Stimulated activated CD4-positive, alpha-beta T cell treated with anti-CD3 and anti-CD28 coated beads, TNF-alpha, amount 100 ng/mL, for 4 hours (primary cell): ENCODE measurements at places on chromosomes 1 and 21.

DNA sequence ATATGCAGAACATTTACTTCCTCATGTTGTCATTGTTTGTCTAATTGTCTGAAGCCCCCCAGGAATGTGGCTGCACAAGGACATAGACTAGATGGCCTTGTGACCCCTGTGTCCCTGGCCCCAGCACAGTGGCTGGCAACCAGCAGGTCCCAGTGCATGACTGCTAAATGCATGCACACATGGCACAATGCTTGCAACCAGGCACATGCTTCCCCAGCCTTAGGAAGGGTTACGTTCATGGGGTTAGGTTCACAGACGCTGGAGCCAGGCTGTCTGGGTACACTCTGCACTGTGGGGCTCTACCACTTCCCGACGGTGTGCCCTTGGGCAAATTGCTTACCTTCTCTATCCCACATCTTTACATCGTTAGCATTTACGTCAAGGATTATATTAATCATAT is 21.2 kb upstream of the CLIC6 start:
- no peak for DNase-seq

- DNase-seq = no peak
Measured at GRCh38 chr1:204592246-204592948, 76.2 kb downstream of the MDM4 start.

GRCh38 chr1:43423672-43424550 is 29.8 kb downstream of the HYI start:
- DNase-seq = no peak

- no peak for DNase-seq
Measured at GRCh38 chr21:46095814-46096595, 1.9 kb upstream of the COL6A2 start.

- no peak for DNase-seq
Measured at GRCh38 chr21:44426663-44427191, 28.6 kb upstream of the LRRC3 start.

DNA sequence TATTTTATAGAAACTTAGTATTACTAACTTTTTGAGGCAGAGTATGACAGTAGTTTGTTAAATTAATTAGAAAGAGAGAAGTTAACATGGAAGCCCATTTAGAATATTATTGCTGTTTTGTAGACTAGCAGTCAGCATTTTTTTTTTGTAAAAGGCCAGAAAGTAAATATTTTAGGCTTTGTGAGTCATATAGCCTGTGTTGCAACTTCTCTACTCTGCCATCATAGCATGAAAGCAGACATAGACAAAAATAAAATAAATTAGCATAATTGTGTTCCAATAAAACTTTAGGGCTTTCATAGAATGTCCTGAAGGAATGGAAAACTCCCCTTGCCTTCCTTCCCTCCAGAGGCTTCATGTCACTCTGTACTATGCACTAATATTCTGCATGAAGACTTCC is 12.3 kb upstream of the RGS4 start:
- no peak for DNase-seq

GRCh38 chr1:47985018-47985417 is 12.2 kb downstream of the TRABD2B start:
- DNase-seq = no peak

GRCh38 chr1:22141554-22142314 is 1.2 kb downstream of the WNT4 start:
- no peak for DNase-seq

DNA sequence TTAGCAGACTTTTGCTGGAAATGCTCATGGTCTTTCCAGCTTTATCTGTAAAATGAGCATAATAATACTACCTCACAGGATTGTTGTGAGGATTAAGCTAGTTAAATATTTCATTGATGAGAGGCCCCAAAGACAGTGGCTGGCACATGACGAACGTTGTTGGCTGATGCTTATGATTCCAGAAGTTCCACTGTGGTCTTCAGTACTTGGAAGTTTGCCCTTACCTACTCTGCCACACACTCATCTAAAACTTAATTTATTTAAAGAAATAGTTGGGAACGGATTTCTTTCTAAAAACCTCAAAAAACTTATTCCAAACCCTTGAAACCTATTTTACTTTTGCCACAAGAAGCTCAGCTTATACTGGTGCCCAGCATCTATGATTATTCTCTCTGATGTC is 170.7 kb downstream of the DHRS3 start:
- DNase-seq = no peak

DNA sequence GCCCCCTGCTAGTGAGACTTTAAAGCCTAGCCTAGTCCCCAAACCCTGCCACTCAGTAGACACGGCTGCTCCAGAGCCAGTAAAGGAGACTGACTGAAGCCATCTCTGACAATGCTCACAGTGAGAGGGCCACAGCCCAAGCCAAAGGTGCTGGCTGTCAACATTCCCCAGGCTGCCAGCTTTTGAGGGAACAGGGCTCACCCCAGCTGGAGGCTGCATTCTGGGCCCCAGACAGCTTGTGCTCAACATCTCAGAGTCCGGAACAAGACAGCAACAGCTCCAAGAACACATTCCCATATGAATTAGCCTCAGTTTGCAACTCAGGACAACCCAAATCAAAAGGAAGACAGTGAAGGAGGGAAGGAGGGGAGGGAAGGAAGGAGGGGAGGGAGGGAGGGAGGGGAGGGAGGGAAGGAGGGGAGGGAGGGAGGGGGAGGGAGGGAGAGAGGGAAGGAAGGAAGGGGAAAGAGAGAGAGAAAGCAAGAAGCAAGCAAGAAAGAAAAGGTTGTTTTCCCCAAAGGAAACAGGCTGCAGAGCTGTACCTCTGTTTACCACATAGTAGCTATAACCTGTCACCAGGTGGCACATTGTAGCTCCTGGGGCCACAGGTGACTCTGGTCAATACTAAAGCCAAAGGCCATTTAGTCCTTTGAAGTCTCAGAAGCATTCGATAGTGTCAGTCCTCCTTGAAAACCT is 5.4 kb downstream of the ARTN start:
- DNase-seq = no peak

DNA sequence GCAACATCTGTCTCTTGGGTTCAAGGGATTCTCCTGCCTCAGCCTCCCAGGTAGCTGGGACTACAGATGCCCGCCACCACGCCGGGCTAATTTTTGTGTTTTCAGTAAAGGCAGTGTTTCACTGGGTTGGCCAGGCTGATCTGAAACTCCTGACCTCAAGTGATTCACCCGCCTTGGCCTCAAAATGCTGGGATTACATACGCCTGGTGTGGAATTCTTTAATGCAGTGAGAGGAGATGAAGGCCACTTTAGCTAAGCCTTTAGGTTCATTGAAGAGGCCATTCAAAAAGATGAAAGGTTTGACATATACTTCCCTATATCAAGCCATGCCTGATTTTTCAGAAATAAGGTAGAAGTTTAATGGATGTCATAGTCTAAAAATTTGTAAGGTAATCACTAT is 162.7 kb downstream of the ST6GALNAC3 start:
- DNase-seq = no peak

DNA sequence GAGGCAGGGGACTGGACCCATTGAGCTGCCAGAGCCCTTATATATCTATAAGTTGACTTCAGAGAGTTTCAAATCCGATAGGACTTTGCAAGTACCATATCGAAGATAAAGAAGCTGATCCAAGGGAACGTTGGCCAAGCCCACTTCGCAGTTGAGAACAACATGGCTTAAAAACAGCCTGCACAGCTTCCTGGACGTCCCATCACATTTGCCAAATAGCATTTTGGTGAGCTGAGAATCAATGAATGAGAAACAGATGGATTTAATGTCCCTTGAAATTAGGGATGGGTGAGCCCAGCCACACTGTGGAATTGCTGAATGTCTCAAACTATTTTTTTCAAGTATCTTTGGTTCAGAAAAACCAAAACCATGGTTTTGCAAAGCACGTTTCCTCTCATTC is 64.8 kb downstream of the KCNJ15 start:
- DNase-seq = no peak

GRCh38 chr1:71492298-71493041 is 411.6 kb upstream of the ZRANB2 start:
- no peak for DNase-seq

DNA sequence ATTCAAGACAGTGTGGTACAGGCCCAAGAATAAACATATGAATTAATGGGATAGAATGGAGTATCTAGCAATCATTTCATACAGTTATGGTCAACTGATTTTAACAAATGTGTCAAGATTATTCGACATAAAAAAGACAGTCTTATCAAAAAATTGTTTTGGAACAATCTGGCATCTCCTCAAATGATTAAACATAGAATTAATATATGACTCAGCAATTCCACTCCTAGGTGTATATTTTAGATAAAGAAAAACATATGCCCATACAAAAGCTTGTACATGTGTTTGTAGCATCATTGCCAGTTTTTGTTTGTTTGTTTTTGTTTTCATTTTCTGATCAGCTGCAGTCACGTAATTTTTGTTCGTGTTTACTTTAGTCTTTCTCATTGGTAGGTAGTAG is 1188.3 kb downstream of the BRINP3 start:
- no peak for DNase-seq

GRCh38 chr1:58816747-58817221 is 32.9 kb upstream of the JUN start:
- DNase-seq = no peak

GRCh38 chr1:8303876-8304275 is 14.0 kb upstream of the SLC45A1 start:
- DNase-seq = no peak

DNA sequence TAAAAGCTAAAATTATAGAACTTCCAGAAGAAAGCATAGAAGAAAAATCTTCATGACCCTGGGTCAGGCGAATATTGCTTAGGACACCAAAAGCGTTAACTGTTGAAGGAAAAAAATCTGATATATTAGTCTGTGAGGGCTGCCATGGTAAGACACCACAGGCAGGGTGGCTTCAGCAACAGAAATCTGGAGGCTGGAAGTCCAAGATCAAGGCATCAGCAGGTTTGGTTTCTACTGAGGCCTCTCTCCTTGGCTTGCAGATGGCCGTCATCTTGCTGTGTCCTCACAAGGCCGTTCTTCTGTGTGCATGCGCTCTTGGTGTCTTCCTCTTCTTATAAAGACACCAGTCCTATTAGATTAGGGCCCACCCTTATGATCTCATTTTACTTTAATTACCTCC is 14.5 kb downstream of the IFNLR1 start:
- DNase-seq = no peak

DNA sequence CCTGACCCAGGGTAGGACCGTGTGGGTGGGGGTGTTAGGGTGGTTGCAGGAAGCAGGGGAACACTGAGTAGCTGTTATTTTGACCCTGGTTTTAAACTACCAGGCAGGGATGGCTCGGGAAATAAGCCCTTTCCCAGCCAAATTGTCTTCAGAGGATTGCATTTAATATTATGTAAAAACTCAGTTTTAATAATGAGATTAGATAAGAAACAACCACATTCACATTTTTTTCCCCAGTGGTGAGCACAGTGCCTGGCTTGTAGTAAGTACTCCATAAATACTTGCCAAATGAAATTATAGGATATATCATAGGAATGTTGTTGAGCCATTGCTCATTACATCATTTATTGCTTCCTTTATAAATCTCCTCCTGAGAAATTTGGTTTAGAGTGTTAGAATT is 3.1 kb upstream of the ACP6 start:
- no peak for DNase-seq

DNA sequence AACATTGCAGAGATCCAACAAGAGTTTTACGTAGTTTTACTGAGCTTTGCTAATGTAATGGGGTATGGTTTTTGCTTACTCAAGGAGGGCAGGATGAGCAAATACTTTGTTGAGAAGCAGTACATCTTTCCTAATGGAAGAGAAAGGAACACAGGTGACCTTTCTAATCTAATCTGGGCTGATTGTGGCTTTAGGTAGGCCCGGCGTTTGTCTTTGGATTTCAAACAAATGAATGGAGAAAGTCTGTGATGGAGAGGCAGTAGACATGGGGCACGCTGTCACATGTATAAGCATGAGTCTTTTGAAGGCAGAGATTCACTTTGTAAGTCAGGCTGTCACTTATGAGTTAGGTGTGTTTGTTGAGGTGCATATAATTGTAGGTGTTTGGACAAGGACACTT is 1.7 kb downstream of the PLEKHM2 start:
- DNase-seq = no peak

- no peak for DNase-seq
Measured at GRCh38 chr1:29875557-29876028, 639.3 kb downstream of the PTPRU start.

DNA sequence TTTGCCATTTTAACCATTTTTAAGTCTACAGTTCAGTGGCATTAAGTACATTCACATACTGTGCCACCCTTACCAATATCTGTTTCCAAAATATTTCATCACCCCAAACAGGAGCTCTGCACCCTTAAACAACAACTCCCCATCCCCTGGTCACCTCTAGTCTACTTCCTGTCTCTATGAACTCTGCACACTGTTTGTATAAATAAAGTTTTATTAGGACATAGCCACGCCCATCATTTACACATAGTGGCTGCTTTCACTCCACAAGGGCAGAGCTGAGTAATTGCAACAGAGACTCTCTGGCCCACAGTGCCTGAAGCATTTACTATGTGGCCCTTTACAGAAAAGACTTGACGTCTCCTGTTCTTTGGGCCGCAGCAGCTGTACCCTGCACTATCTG is 30.1 kb downstream of the KCNAB2 start:
- DNase-seq = no peak

GRCh38 chr1:224619209-224619608 is 3.1 kb downstream of the CNIH3 start:
- DNase-seq = no peak

DNA sequence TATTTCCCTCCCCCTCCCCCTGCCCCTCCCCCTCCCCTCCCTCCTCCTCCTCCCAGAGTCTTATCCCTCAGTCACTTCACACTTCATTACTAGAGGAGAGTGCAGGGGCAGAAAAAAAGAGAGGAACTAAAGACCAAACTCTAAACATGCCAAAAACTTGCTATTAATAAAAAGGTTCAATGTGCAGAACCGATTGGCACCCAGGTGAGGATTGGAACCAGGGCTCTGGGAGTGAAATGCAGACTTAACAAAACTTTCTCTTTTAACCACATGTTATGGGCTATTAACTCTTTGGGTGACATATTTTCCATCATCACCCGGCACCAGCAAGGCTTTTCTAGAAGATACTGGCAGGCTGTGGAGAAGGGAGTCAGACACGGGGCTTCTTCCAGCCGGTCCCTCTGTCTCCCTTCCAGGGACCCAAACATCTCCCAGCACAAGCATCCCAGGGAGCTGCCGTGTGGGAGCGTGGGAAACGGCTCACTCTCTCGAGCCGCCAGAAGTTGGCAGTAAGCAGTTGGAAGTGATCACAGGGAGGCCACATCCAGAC is 13.6 kb downstream of the NID1 start:
- DNase-seq = no peak

- DNase-seq = no peak
Measured at GRCh38 chr1:152899027-152899426, 9.3 kb upstream of the IVL start.

DNA sequence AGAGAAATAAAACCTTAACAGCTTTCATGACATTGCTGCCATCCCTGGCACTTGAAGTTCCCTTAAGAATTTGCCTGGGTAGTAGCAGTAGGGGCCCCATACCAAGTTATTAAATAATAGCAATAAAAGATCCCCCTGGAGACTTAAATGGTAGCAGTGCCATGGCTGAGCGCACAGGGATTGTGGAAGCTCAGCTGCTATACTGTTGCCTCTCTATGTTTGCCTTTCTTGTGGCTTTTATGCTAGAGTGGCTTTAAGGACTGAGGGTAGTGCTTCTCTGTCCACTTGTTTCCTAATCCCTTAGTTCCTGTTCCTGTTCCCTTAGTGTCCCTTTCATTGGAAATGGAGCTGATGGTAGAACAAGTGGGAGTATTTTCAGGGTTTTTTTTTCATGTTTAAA is 42.1 kb downstream of the NCF2 start:
- no peak for DNase-seq

- no peak for DNase-seq
Measured at GRCh38 chr1:165376041-165376810, 19.7 kb upstream of the LMX1A start.

- no peak for DNase-seq
Measured at GRCh38 chr1:231395998-231396390, 26.1 kb downstream of the EGLN1 start.
